ENCODE measurements at places on chromosomes 2 and 18. TPM values are rescaled to one million over a fixed set of nuclear protein-coding genes. Genes with fewer than 3 reads are reported as not detected.

- no peak for DNase-seq
- H3K27ac ChIP-seq: no peak overlapping the region
- H3K36me3 ChIP-seq: peaks cover 2% of the 10 kb centered on the region
Observed at GRCh38 chr2:231355508-231356465, 39.7 kb upstream of the B3GNT7 start.

The GULP1 gene
- 33.3 TPM for polyA plus RNA-seq

DNA sequence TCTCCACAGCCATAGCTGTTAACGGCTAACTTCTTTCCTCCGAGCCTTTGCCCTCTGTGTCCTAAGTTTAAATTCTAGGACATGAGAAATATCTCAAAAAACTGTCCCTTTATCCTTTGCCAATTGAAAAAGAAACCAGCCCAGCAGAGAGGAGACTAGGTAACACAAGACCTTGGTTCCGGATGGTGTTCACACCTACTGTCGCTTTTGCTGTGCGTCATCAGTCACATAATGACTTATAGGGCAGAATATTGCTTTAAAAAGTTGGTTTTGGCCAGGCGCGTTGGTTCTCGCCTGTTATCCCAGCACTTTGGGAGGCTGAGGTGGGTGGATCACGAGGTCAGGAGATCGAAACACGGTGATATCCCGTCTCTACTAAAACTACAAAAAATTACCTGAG, 66.2 kb downstream of the SP3 start:
- DNase-seq: no peak
- no peaks in the 10 kb centered on the region for H3K27me3 ChIP-seq
- H3K36me3 ChIP-seq: peaks cover 4% of the 10 kb centered on the region
- no peak overlapping the region for H3K27ac ChIP-seq
- H3K4me1 ChIP-seq: peaks cover 3% of the 10 kb centered on the region

The RAB6D gene
- polyA plus RNA-seq: 0.46 TPM

The TACR1 gene
- polyA plus RNA-seq: 1.0 TPM

DNA sequence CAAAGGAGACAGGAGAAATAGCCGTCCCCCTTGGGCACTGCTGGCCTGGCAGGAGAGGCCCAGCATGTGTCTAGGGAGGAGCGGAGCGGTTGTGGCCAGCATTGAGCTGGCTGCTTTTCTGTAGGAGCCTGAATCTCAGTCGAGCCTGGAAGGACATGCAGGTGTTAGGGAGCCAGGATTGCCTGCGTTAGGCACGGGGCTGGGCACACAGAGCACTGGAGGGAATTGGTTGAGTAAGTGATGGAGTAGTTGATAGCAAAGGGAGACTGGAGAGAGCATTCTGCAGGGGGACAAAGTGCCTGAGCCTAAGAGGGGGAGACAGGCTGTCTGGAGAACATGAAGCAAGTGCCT, 22.8 kb downstream of the ASAP2 start:
- no peaks in the 10 kb centered on the region for H3K36me3 ChIP-seq
- H3K4me1 ChIP-seq: peaks cover 16% of the 10 kb centered on the region
- no peak overlapping the region for H3K27ac ChIP-seq
- H3K4me3 ChIP-seq: no peak overlapping the region

GRCh38 chr18:32280188-32280783, 90.4 kb downstream of the MEP1B start:
- DNase-seq: peak; percentile 31
- peaks cover 36% of the 10 kb centered on the region for H3K4me1 ChIP-seq
- H3K27ac ChIP-seq: no peak overlapping the region
- H3K27me3 ChIP-seq: no peaks in the 10 kb centered on the region

GRCh38 chr2:122478771-122479170, 723.3 kb downstream of the TSN start:
- no peaks in the 10 kb centered on the region for H3K36me3 ChIP-seq
- no peak overlapping the region for H3K4me3 ChIP-seq
- DNase-seq: no peak

The ARHGAP25 gene
- polyA plus RNA-seq: 3.5 TPM

DNA sequence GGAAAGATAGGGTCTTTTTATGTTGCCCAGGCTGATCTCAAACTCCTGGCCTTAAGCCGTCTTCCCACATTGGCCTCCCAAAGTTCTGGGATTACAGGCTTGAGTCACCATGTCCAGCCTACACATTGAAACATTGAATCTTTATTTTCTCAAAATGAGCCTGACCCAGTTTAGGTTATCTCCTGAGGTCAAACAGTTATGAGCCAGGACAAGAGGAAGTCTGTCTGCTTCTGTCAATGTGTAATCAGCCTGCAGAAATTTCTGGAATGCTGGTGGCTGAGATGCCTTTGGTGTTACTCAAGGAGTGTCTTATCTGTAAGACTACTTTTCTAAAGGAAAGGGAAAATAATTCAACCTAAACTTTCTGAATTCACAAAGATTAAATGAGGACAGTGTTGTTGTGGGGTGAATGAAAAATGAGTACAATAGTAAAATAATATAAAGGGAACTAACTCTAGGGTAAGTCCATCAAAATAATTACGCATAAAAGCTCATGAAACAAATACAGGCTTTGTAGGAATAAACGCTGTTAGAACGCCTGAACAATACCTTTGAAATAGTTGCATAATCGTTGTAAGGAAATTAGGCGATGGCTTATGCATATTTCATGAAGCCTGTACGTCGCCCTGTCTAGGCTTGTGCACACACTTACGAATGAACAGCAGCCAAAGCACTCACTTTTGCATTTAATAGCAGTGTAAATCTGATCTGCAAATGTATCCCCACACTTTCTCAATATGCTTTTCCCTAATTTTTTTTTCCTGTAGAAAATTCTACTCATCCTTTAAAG, 260.8 kb downstream of the RDH14 start:
- no peak for DNase-seq
- no peak overlapping the region for H3K27ac ChIP-seq
- H3K4me3 ChIP-seq: no peak overlapping the region

DNA sequence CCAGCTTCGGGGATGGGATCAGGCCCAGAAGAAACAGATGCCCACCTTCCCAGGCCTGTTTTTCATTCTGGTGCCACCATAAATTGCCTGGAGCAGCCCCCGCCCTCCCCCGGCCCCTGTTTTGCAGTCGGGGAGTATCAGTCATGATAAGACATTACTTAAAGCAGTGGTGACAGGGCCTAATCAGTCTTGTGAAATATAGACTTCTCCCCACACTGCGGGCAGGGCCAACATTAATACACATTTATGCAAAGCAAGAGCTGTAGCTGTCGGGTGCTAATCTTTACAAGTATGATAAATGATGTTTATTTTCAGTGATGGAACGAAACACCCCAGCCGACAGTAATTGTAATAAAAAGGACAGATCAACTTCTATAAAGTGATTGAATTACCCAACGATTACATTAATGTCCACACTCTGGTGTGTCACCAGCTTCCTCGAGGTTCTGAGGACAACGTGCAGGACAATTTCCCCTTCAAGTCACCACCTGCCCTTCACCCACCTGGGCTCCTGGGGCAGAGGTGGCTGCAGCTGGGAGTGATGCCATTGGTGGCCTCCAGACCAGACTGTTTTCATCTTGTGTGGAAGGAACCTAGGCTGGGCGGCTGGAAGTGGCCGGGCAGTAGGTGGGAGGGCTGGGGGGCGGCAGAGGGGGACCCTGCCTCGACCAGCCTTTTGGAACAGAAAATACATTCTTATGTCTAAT, 226.0 kb downstream of the TFCP2L1 start:
- peaks cover 27% of the 10 kb centered on the region for H3K27me3 ChIP-seq
- no peaks in the 10 kb centered on the region for H3K36me3 ChIP-seq
- no peak overlapping the region for H3K27ac ChIP-seq
- H3K4me3 ChIP-seq: no peak overlapping the region
- no peak for DNase-seq
- H3K4me1 ChIP-seq: no peaks in the 10 kb centered on the region

GRCh38 chr18:63320123-63320974, 780 bp upstream of the BCL2 start:
- DNase-seq: peak; percentile 89
- H3K36me3 ChIP-seq: no peaks in the 10 kb centered on the region
- peaks cover 12% of the 10 kb centered on the region for H3K4me1 ChIP-seq
- H3K27me3 ChIP-seq: no peaks in the 10 kb centered on the region

DNA sequence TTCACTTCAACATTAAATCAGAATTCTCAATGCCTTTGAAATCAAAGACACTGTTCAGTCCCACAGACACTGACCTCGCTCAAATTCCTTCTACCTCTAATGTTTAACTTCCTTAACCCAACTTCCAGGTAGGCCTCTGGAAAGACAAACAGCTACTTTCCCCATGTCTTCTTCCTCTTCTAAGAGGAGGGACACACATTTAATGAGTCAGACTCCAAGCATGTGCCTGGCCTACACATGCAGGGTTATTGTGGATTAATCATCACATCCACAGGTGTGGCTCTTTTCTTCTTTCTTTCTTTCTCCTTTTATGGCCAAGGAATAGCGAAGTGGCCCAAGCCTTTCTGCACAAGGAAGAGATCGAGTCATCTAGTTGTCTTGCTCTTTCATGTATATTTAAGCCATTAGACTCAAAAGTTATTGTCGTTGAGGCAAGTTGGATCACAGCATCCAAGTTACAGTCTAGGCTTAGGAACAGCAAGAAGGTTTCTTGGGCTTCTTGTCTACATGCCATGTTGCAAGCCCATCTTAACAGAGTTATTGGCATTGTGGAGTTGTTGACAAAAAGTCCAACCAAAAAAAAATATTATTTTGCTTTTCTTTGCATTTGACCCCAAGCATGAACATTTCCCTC, 387.8 kb downstream of the IRS1 start:
- DNase-seq: peak; percentile 61
- no peaks in the 10 kb centered on the region for H3K27me3 ChIP-seq
- H3K4me1 ChIP-seq: peaks cover 12% of the 10 kb centered on the region
- H3K4me3 ChIP-seq: no peak overlapping the region

DNA sequence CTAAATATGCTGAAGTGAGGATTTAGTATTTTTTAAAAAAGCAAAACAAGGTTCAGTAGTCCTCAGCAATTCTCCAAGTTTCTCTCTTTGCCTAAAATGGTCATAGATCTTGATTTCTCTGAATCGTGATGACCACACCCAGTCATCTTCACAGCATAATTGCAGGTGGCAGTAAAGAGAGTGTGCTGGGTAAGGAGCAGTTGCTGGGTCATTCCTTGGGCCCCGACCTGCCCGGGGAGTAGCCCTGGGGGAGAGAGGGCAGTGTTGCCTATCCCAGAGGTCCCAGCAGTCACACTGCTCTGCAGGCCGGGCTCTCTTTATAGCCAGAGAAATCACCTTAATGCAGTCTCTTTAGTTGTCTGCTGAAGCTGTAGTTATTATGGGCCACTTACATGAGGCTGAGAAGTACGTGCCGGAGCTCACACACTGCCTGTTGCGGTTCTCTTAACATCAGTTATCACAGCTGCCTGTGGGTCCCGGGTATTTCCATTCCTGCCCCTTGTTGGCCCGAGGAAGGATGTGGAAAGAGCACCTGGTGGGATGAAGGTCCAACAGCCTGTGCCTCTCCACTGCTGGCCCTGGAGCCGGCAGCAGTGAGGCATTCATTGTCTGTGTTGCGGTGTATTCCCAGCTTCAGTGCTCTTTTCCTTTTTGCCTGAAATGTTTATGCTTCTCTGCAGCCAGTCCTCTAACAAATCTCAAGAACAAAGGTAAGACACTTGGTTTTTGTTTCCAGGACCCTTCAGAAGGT, 230.1 kb downstream of the ALPK2 start:
- no peak for DNase-seq
- no peak overlapping the region for H3K27ac ChIP-seq
- H3K4me3 ChIP-seq: no peak overlapping the region
- H3K4me1 ChIP-seq: peaks cover 13% of the 10 kb centered on the region
- no peaks in the 10 kb centered on the region for H3K27me3 ChIP-seq

DNA sequence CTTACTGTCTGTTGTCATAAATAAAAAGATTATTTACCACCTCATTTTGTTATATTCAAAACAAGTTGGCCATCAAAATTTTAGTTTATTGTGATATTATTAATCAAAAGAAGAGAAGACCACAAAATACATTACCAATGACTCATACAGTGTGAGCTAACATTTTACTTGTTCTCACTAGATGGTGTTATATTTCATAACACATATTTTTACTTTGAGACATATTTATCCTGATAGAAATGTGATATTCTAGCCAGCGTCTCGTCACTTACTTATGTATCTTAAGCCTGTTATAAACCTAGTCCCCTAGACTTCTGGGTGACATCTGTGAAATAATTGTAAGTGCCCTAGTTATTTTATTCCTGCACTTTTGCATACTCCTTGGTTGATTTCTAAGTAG, 263.2 kb downstream of the CDH7 start:
- no peak overlapping the region for H3K4me3 ChIP-seq
- no peaks in the 10 kb centered on the region for H3K36me3 ChIP-seq
- no peak overlapping the region for H3K27ac ChIP-seq
- DNase-seq: no peak
- H3K27me3 ChIP-seq: no peaks in the 10 kb centered on the region
- H3K4me1 ChIP-seq: no peaks in the 10 kb centered on the region

GRCh38 chr2:174554529-174555150, 43.0 kb downstream of the WIPF1 start:
- no peaks in the 10 kb centered on the region for H3K27me3 ChIP-seq
- no peak overlapping the region for H3K27ac ChIP-seq
- DNase-seq: peak; percentile 31
- no peaks in the 10 kb centered on the region for H3K4me1 ChIP-seq
- no peaks in the 10 kb centered on the region for H3K36me3 ChIP-seq
- H3K4me3 ChIP-seq: no peak overlapping the region

DNA sequence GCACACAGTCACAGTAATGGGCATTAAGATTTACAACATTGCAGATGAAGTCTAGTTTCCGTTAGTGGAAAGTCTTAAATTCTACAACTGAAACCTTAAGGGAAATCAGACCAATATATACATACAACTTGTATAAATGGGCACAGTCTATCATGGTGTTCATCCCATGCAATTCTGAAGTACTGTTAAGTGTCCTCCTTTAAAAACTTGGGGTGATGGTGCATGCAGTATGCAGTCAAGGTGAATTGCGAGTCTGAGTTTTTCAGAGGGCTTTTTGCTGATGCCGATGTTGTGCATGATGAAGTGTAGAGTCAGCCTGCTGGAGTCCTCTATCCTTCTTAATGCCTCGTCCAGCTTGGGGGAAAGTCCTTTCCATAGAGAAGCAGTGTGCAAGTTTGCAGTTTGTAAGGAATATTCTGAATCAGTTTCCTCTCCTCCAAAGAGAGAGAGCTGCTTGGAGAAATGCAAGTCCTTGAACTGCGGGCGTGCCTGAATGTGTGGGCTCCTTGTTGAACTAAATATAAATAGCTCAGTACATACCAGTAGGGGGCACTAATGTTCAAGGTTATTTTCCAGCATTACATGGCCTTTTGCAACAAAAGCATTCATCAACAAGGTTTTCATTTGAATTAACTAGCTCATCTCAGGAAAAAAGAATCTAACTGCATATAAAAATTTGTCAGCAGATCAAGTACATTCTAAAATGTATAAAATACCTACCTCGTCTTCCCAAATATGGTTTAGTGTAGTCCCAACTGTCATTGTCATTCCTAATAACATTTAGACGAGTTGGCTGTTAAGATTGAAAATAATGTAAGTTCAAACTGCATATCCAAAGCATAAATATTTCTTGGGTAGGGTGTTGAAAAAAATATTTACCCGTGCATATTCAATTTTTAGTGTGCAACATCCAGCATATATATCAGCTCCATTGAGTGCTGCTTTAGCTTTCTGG, 21.3 kb downstream of the HNRNPLL start:
- H3K27me3 ChIP-seq: no peaks in the 10 kb centered on the region
- peak; percentile 61 for DNase-seq
- H3K4me1 ChIP-seq: no peaks in the 10 kb centered on the region
- H3K36me3 ChIP-seq: peaks cover 31% of the 10 kb centered on the region

All from large intestine (tissue), 12 donors.